ENCODE measurements at places on chromosomes 11 and 22.

GRCh38 chr22:33850724-33851123 lies 69.6 kb downstream of the LARGE1 start:
- DNase-seq: no peak

- no peak for DNase-seq
Measured at GRCh38 chr11:65426839-65427690, 4.5 kb downstream of the NEAT1 start.

DNA sequence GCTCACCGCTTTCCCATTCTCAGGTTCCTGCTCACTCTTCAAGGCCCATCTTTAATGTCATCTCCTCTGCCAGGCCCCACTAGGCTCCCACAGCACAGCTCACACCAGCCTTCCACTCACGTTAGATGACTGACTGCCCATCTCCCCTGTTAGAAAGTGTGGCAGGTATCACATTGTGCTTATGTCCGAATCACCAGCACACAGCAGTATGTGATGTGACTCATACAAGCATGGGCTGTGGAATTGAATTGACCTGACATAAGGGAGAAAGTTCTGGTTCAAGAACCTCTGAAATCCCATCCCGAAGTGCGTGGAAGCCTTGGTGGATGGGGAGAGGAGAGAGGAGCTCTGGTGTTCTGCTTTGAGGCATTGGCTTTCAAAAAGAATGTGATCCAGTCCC lies 6.5 kb downstream of the VSTM5 start:
- no peak for DNase-seq

- no peak for DNase-seq
Measured at GRCh38 chr11:36750349-36750748, 152.3 kb upstream of the RAG2 start.

GRCh38 chr22:19996694-19997384 lies 19.8 kb downstream of the ARVCF start:
- DNase-seq: no peak

DNA sequence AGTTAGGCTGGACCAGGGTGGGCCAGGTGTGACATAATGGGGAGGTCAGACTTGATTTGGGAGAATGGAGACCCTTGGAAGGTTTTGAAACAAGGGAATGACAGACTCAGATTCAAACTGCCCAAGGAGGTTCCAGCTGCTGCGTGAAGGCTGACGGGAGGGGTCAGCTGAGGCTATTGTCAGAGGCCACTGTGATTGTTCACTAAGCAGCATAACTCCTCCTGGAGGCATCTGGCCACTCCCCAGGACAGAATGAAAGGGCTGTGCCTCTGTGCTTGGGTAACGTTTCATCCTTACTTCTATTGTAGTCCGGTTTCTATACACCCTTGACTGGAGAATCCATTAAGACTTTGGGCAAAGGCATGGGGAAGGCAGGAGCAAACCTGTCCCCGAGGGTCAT lies 126.6 kb downstream of the DSCAML1 start:
- no peak for DNase-seq

DNA sequence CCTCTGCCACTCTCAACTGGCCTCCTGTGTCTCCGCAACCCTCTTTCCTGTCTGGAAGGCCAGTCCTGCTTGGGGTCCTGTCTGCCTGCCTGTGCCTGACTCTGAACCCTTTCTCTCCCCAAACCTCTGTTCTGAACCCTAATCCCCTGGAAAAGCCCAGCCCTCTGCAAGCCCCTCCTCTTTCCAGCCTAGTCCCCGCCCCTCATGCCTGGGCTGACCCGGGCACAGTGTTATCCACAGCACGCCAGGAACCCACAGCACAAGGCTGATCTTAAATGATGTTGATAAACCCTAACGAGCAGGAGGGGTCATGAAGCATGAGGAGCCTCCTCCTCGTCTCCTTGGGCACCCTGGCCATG lies at the start of gene IFITM10:
Gene IFITM10 (minus strand): TSS at position 115 of the 359 bp plus-strand sequence. CDS start 153 bp downstream, outside the sequence.
- no peak for DNase-seq

DNA sequence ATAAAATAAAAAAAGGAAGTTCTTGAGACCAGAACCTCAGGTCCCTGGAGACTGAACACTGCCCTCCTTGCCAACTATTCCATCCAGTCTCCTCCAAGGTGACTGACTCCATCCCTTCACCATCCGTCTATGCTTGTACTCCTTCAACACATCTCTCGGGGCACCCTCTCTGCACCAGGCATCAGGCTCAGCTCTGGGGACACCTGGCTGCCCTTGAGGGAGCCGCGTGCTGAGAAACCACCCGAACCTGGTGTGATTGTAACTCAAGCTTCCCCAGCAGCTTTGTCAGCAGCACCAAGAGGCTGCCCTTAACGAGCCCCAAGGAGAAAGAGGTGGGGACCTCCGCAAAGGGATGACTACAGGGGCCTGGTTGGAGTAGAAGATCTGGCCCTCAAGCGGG lies 1.7 kb downstream of the PTPN5 start:
- no peak for DNase-seq

DNA sequence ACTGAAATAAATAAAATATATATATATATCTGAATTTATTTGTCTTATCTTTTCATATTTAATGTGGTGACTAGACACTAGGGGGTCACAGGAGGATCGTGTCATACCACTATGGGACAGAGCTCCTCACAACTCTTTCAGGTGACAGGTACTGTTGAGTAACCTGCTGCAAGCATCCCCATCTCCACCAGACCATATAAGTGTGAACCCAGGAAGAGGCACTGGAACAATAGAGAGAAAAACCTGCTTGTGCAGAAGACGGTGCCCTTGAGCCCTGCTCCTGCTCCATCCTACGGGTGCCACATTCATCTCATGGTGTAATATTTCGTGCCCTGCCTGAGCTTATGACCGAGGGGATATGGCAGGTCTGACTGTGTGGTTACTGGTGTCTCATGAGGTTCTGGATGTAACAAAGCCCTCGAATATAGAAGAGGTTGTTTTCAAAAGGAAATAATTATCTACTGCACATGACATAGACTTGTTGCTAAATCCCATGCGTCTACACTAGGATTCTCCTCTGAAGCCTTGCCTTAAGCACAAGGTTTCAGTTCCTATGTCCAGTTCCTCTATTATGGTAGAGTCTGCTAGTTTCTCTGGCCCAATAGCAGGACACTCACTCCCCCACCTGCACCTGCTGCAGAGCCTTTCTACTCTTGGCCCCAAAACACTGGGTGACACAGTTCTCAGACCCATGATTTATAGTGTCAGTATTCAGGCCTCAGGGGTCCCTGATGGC lies 70.4 kb downstream of the GGTLC2 start:
- no peak for DNase-seq

DNA sequence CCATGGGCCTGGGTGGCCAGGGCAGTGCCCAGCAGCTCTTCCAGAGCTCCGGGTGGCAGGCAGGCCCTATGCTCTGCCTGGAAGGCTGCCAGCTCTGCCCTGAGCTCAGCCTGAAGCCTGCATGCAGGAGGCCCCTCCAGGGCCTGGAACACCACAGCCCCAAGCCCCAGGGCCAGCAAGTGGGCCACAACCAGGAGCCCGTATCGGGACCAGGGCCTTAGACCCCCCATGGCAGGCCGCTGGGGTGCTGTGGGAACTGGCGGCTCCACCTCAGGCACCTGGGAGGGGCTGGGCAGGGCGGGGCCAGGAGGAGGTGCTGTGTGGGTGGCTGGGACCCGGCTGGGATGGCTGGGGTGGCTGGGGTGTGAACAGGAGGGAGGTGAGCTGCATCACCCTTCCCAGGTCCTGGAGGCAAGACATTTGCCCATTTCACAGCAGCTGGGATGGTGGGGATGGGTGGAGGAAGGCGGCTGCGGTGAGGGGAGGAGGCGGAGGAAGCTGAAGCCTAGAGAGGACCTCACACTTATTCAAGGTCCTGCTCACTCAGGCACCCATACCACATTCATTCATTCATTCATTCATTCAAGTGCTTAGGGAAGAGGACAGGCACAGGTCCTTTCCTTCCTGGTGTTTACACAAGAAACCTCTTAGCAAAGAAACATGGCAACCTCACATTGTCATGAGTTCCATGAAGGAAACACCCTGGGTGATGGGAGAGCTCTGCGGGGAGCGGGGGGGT lies at the start of gene KCNK7:
Gene KCNK7 (minus strand): TSS at position 258 of the 739 bp plus-strand sequence. CDS start 28 bp downstream, at position 230.
- DNase-seq: no peak

GRCh38 chr22:26903030-26903856 lies 245.9 kb downstream of the MIAT start:
- DNase-seq: peak; percentile 8

DNA sequence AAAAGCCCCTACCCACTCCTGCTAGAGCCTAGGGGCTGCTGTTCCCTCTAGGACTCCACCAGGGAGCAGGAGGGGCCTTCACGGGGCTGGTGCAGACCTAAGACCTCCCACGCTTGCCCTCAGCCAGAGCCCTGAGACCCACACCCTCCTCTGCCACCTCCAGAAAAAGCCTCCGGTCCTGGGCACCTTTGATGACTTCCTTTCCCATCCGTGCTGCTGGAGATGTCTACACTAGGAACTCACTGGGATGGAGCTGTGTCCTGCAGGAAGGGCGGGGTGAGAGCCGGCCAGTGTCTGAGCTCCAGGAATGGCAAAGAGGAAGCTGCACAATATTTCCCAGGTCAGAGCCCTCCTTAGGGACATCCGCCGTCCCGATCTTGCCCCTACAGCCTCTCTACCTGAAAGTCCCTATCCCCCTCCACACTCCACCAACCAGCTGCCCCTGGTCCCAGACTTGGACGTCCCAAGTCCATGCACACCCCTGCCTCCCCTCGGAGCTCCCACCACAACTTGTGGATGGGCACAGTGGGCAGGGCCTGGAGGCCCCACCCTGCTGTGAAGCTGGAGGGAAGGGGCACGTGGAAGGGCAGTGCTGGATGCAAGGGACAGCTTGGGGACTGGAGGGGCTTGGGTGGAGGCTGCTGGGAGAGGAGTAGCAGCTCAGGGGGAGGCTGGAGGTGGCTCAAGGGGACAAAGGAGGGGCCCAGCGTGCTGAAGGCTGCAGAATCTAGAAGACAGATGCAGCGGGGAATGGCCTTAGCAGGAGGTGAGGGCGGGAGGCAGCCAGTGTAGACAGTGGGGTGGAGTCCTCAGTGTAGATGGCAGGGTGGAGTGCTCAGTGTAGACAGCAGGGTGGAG lies 13.5 kb upstream of the LRP5 start:
- DNase-seq: no peak

DNA sequence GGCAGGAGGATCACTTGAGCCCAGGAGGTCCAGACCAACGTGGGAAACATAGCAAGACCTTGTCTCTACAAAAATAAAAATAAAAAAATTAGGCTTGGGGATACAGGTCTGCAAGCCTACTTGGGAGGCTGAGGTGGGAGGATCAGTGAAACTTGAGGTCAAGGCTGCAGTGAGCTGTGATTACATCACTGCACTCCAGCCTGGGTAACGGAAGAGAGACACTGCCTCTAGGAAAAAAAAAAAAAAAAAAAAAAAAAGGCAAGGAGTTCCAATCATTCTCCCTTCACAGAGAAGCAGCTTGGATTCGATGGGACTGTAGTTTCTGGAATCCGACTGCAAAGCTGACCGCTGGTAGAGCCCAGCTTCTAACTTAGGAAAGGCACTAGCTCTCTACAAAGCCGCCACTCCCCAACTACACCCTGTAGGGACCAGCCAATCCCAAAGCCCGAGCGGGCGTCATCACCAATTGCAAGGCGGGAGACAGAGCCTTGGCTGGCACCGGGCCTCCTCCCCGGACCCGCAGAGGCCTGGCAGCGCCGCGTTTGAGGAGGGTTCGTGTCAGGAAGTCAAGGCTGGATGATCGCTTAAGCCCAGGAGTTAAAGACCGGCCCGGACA lies 716 bp upstream of the DDB2 start:
- DNase-seq: peak; percentile 74

DNA sequence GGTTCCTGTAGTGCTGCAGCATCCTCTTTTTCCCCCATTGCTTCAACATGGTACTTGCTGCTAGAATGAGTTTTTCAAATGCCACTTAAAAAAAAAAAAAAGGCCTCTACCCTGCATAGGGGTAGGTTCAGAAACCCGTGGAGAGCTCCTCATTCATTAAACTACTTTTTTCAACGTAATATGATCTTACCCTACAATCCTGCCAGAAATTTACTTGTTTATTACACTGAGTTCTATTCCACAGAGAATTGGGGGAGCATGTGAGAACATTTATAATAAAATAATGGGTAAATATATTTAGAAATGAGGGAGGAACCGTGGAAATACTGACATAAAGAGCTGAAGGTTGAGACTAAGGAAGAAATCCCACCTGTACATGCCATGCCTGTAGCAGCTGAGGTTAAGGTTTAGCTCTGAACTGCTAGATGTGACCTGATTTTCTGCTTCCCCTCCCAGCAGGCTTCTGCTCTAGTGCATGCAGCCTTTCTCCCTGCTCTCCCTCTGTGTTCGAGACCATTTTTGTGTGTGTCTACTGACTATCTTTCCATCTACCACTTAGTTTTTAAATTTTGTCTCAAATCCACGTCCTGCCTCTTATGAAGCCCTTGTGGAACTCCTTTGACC lies 225.7 kb downstream of the DDX10 start:
- DNase-seq: no peak

GRCh38 chr11:110486156-110486555 lies 56.4 kb downstream of the FDX1 start:
- no peak for DNase-seq

GRCh38 chr22:23970201-23970641 lies 3.5 kb downstream of the DDTL start:
- no peak for DNase-seq

DNA sequence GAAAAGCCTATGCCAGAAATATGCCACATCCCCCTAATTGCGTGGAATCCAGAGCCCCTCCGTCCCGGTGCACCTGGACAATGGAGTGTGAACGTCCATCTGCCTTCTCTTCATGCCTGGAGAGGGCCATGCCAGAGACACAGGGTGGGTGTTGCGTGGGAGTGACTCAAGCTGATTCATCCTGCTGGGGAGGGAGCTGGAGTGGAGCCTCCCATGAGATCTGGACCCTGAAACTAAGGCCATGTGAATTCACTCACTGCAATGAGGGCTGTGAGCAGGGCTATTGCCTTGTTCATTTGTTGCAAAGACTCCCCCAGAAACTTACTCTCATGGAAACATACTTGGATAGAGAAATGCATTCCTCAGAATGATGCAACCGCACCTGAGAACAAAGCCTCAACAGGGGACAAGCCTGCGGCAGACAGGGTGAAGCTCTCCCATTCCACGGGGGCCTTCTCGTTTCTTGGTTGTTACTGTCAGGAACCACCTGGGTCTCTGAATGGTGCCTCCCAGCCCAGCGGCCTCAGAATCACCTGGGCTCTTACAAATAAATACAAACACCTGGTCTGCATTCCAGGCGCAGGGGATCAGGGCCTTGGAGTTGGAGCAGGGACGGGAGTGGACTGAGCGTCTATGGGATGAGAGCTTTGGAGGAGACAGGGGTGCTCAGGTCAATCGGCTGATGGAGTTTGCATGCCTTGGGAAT lies 1031.2 kb downstream of the BRD1 start:
- no peak for DNase-seq

DNA sequence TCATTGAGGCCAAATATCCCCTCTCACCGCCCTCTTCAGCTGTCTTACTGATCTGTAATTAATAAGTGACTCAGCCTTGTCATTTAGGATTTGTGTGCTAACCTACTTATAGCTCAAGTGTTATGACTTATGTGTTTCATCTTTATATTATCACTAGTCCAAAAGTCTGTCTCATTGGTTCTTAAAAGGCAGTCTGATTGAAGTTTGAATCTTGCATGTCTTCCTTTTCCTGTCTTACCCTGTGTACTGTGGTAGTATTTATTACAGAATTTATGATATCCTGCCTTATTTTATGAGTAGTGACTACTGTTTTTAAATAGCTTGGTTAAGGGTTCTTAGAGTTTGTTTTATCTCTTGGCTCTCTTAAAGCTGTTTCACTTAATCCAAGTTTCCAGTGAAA lies 6.3 kb downstream of the DEPDC7 start:
- no peak for DNase-seq

Data from endothelial cell (in vitro differentiated cells).